ENCODE measurements at places on chromosomes 5 and 9. TPM values are rescaled to one million over a fixed set of nuclear protein-coding genes. Genes with fewer than 3 reads are reported as not detected.
A peak's percentile ranks its signal among the peaks of the same experiment; 100 is the strongest.

DNA sequence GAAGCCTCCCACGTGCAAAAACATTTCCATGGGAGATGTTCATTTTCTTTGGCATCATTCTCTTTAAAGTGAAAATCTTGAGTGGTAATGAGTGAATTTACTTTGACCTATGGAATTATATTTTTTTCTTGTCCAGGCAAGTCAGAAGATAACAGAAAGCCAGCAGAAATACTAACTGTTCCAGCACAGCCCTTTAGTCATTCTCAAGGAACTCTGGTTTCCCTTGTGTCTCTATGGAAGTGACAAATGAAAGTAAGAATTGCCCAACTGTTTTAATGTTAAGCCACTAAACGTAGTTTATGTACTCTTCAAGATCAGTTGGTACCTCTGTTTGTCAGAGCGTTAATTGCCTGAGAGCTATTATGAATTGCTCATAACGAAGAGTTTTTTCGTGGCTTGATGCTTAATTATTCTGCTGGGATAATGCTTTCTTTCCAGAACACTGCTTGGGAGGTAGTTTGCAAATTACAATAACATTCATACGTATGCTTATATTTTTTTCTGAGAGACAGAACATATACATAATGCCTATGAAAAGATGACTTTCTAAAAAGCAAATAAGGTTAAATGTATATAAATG is 84.5 kb upstream of the CER1 start:
- no peak for DNase-seq

DNA sequence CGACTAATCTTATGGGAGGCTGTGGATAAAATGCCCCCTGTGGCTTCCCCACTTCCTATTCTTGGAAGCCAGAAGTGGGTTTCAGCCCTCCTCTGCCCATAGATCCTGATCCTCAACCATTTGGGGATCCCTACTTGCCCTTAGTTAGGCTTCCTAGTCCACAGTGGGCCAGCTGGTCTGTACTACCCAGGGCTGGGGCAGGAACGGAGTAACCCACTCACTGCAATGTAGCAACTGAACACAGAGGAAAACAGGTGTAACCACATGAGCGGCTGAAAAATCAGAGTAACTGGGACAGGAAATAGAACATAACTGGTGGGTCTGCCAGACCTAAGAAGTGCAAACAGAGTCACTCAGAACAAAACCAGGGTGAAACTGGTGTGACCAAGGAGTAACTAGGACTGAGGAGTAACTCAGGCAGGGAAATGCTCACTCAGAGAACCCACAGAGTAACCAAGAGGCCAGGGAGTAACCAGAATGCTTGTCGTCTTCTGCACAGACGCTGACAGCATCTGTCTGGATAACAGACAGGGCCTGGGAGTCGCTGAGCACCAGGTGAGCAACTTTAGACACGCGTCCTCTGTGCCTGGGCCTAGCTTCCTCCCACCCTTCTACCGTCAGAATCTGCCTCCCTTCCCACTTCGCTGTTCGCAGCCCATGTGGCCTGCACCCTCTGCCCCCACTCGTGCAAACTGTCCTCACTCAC is 1.0 kb downstream of the AQP3 start:
- peak; percentile 76 for DNase-seq

The MLANA gene
- not detected for total RNA-seq

The LPAR1 gene
- not detected for total RNA-seq

The MYORG gene
- 2.4 TPM for total RNA-seq

GRCh38 chr9:33372900-33373299 is 29.5 kb downstream of the AQP7 start:
- DNase-seq, result no peak

The SPAAR gene
- not detected for total RNA-seq

The INSL4 gene
- total RNA-seq, result not detected

The MYOT gene
- not detected for total RNA-seq

GRCh38 chr9:93466416-93467061 is 13.2 kb upstream of the FAM120AOS start:
- no peak for DNase-seq

DNA sequence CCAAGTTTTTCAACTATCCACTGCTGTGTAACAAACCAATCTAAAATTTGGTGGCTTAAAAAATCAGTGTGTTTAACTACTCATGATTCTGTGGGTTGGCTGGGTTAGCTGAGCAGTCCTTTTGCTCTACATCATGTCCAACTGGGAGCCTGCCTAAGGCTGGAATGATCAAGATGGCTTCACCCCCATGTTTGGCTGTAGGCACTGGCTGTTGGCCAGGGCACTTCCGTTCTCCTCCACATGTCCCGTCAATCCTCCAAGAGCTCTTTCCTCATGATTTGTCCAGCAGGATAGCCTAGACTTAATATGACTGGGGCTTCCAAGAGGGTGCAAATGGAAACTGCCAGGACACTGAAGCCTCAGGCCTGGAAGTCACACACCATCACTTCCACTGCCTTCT is 17.0 kb upstream of the TSSK1B start:
- DNase-seq, result no peak

The N4BP3 gene
- total RNA-seq, result 5.3 TPM

DNA sequence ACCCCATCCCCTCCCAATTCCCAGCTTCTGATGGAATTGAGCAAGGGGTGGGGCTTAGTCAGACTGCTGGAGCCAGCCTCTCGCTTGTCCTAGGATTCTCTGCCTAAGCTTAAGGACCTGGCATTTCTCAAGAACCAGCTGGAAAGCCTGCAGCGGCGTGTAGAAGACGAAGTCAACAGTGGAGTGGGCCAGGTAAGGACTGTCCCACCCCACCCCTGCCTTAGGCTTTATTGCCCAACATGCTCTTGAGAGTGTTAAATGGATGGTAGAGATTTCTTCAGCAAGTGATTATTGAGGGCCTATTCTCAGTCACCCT is 1.1 kb downstream of the SLC35A4 start:
- no peak for DNase-seq

- no peak for DNase-seq
Measured at GRCh38 chr5:141484641-141485311, at the start of gene PCDHGC4. Gene PCDHGC4 (plus strand): TSS chr5:141485030. CDS start chr5:141485174, 144 bp downstream.

The NCS1 gene
- total RNA-seq, result 24.3 TPM

The ASS1 gene
- total RNA-seq, result 3.4 TPM

GRCh38 chr5:135327429-135328127 is 71.5 kb downstream of the MACROH2A1 start:
- DNase-seq, result no peak

DNA sequence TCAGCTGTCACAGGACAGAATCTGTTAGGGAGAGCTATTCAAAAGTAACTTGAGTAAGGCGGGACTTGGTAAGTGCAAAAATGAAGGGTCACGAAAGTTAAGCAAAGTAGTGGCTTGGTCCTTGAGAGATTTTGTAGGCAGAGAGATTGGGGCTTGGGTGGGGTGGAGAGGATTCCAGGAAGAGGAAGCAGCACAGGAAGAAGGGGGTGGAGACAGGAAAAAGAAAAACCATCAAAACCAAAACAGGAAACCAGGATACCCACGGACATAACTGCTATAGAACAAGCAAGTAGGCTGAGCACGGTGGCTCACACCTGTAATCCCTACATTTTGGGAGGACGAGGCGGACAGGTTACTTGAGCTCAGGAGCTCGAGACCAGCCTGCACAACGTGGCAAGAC is 3.7 kb downstream of the ROPN1L start:
- peak; percentile 28 for DNase-seq

The TRIM14 gene
- total RNA-seq, result 52.1 TPM

- DNase-seq, result no peak
Measured at GRCh38 chr5:95283022-95283615, 1.8 kb downstream of the MCTP1 start.

- DNase-seq, result no peak
Measured at GRCh38 chr5:59299006-59299405, 594.5 kb downstream of the PDE4D start.

The TCF7 gene
- total RNA-seq, result 85.2 TPM

GRCh38 chr9:7209016-7209715 is 451.4 kb downstream of the KDM4C start:
- no peak for DNase-seq

DNA sequence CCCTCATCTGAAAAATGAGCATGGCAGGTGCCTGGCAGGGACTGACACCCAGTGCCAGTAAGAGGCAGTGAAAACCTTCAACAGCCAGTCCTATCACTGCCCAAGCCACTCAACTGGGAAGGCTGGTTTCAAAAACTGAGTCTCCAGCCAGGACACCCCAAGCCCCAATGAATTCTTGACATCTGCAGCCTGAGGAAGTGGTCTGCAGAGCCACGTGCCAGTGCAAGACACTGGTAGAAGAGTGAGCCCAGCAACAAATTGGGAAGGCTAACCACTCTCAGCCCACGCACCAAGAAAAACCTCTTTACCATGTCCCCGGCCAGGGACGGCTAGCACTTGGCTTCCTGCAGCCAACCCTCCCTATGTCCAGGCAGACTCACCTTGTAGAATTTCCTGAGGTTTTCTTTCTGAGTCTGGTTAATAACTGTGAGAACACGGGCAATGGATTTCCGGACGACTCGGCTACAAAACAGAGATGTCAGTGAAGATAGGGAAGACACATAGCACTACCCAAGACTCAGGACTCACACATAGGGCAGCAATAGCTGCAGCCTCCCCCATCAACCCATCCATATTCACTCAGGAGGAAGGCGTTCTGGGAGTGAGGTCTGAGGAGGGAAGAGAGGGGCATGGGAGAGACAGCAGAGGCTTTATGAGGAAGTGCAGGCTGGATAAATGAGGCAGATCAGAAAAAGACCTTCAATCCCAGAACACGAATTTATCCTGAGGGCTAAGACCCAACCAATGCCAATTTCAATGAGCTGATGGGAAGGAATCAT is 1.8 kb downstream of the RPL35 start:
- DNase-seq, result no peak

DNA sequence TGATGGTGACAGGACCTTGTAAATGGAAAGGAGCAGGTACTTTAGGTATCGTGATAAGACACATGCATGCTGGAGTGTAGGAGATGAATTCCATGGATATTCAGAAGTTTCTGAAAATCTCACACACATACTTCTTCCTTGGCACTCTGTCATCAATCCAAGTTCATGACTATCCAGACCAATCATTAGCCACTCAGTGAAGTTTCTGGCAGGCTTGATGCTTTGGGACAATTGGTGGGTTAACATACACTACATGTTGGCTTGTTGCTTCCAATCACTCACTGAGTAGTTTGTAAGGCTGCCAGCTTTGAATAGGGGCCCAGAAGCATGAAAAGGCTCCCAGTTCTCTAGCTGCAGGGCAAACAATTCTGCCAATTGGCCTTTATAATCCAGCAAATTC is 147.6 kb downstream of the CEMIP2 start:
- no peak for DNase-seq

The WDR38 gene
- not detected for total RNA-seq

The IL9 gene
- 12.5 TPM for total RNA-seq

DNA sequence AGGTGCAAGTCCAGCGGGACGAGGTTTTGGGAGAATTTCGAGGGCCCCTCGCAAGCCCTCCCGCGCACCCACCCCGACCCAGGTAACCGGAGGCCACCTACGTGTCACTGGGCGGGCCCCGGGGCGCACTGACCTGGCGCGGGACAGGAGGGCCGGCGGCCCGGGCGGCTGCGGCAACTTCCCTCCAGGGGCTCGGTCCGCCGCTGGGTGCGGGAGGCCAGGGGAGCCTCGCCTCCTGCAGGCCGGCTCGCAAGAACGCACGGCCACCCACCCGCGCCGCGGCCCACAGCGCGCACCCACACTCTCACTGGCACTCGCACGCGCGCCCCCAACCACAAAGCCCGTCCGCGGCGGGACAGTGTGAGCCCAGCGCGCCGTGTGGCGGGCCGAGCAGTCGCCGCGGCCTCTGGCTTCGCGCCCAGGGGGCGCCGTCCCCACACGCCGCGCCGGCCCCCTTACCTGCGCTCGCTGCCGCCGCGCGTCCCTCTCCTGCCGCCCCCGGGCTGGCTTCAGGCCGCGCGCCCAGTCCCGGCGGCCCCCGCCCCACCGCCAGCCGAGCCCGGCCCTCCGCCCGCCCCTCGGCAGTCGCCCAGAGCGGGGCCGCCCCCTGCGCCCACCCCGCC is 451 bp downstream of the LPAR1 start:
- DNase-seq, result no peak

The LMX1B gene
- total RNA-seq, result not detected

The ZNF483 gene
- 2.7 TPM for total RNA-seq

GRCh38 chr5:669111-669841 is 23.9 kb downstream of the TPPP start:
- DNase-seq, result no peak

- DNase-seq, result no peak
Measured at GRCh38 chr5:58044166-58044565, 415.7 kb downstream of the PLK2 start.

DNA sequence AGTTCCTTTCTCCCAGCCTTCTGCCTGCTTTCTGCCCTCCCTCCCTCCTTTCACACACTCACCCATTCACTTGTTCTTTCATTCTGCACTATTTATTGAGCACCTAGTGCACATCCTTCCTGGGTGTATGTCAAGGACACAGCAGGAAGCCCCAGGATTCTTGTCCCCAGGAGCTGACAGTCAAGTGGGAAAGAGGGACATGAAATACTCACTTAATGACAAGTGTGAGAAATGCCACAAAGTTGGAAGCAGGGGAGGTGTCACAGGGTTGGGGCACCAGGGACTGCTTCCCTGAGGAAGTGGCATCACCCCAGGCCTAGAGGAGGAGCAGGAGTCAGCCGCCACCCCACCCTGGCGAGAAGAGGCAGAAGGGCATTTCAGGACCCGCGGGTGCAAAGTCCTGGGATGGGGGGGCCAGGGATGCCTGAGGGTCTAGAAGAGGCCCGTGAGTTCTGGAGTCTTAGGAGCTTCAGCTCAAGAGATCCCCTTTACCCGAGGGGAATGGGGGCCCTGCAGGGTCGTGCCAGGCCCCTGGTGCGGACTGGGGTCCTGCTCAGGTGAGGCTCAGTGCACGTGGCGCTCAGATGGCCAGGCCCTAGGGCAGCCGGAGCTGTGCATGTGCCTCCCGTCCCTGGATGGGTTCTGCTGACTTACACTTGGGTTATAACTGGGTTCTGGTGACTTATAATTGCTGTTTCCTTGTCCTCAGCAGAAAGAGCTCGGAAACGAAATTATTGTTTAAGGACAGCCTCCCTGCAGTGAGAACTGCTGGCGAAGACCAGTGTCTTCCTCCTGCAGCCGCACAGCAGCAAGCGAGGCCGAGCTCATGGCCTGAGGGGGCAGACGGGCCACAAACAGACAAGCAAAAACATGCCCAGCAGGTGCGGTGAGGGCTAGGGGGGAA is 16.9 kb upstream of the LAMC3 start:
- no peak for DNase-seq

The AK1 gene
- total RNA-seq, result 20.0 TPM

DNA sequence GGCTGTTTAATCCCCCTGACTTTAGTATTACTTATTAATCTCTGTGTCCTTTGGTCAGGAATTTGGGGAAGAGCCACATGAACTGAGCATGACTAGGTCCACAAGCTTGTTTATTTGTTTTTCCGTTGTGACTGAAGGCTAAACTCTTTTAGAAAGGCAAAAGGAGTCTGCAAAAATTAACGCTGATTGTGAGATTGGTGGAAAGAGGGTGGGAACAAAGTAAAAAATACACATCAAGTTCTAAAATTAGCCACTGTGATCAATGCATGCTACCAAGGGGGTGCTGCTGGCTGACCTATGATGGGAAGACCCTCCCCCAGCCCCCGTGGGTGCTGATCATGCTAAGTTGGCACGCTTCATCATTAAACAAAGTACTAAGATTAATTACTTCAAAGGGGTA is 356.8 kb downstream of the ADGRV1 start:
- DNase-seq, result no peak

GRCh38 chr9:118630931-118631595 is 738.2 kb downstream of the BRINP1 start:
- DNase-seq, result no peak

The CARD9 gene
- total RNA-seq, result 1.5 TPM

- DNase-seq, result no peak
Measured at GRCh38 chr9:94906713-94907112, 180.2 kb downstream of the AOPEP start.

GRCh38 chr9:8732367-8733075 is 932.9 kb upstream of the DMAC1 start:
- DNase-seq, result no peak

GRCh38 chr5:156383510-156384265 is 56.7 kb downstream of the SGCD start:
- no peak for DNase-seq

The TMOD1 gene
- 1.5 TPM for total RNA-seq

Data from CD8-positive, alpha-beta memory T cell (primary cell).